ENCODE measurements at places on chromosomes 12 and 14.

GRCh38 chr12:66405395-66405794 is 103.1 kb downstream of the HELB start:
- DNase-seq: no peak

DNA sequence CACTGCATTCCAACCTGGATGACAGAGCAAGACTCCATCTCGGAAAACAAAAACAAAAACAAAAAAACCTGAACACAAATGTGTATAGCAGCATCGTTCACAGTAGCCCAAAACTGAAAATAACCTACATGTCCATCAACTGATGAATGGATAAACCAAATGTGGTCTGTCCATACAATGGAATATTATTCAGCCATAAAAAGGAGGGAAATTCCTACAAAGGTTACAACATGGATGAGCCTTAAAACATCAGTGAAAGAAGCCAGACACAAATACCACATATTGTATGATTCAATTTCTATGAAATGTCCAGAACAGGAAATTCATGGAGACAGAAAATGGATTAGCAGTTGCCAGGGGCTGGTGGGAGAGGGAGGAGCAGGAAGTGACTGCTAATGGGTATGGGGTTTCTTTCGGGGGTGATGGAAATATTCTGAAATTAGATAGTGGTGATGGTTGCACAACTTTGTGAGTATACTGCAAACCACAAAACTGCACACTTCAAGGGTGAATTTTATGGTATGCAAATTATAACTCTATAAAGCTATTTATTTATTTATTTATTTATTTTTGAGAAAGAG is 4.0 kb downstream of the MYL2 start:
- DNase-seq: no peak

DNA sequence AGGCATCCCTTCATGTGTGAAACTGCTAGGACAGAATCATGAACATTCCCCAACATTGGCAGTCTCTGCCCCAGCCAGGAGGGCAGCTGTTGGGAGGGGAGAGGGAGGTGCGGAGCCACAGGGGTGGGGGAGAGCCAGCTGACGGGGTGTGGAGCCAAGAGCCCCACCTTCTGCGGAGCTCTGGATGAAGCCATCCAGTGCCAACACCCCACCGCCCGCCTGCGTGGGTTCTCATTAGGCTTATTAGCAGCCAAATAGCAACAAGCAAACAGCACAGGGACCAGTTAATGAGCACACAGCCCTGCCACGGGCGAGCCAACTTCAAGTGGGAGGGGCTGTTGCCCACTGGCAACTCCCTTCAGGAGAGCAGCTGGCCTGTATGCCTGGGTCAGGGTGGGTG is 12.1 kb downstream of the LTBP2 start:
- peak; percentile 75 for DNase-seq

DNA sequence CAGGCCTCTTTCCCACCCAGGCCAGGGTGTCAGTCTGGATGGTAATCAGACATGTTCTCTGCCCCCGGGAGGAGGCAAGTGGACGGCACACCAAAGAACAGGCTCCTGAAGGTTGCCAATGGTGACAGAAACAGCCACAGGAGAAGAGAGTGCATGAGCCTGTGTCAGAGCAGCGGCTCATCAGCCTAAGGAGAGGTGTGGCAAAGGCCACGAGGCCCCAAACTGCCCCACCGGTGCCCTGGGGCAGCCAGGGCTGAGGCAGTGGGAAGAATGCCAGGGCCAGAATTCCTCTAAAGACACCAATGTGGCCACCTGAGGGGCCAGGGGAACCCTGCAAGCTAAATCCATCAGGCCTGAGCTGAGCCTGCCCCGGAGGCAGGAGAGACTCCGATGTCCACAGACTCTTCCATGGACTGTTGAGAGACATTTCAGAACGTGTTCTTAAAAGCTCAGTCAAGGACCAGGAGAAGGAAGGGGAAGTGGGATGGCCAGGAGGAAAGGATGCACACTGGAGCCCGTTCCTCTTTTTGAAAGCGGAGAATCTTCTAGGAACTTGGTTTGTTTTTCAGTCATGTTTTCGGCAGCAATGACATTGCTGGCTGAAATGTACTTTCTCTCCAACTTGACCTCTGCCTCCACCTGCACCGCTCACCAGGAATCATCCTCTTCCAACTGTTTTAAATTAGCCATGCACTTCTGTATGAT is 176.3 kb upstream of the FKBP4 start:
- DNase-seq: no peak

DNA sequence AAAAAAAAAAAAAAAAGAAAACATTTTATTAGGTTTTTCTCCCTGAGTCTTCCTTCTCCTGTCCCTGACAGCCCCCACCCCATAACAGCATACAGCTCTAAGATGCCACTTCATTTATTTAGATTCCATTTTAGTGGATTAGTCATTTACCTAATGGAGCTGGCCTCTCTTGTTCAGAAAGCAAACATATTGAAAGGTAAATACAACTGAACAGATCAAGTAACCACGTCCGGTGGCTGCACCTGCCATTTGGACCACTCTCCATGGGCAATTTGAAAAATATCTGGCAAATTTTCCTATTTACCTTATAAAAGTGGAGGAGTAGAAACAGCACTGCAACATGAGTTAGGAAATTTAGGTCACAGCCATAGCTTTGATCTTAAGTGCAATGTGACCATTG is 254.6 kb downstream of the C12orf42 start:
- no peak for DNase-seq

GRCh38 chr12:108400056-108400455 is 60.9 kb upstream of the CMKLR1 start:
- no peak for DNase-seq

GRCh38 chr12:55797068-55797467 is 20.5 kb downstream of the SARNP start:
- DNase-seq: peak; percentile 31

Measured in femur (tissue), 1 donor.